NB4 (cell line): ENCODE measurements at places on chromosomes 1 and 21.

GRCh38 chr1:165350840-165351239, 5.7 kb downstream of the LMX1A start:
- no peak for DNase-seq

- no peak for DNase-seq
Observed at GRCh38 chr1:85276978-85277639, 677 bp upstream of the BCL10 start.

DNA sequence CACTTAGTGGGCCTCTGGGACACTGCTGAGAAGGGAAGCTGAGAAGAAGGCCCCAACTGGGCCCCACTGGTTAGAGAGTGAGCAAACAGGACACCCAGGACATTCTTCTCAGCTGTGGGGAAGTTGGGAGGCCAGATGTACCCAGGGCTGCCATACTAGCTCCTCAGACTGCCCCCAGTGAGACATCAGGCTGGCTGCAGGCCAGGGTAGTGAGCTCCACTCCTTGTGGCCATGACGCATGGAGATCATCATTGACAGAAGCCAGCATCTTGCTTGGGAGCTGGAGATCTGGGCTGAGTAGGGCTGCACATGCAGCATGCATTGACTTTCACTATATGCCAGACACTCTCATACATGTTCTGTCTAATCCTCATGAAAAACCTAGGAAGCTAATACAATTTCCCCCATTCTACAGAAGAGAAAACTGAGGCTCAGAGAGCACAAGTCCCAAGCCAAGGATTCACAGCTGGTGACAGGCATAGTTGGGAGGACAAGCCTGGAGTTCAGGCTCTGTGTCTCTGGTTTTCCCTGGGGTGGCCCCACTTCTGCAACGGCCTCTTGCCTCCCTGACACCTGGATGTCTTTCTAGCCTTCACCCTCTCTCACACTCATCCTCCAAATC, 24.1 kb upstream of the MYCL start:
- peak; percentile 24 for DNase-seq

DNA sequence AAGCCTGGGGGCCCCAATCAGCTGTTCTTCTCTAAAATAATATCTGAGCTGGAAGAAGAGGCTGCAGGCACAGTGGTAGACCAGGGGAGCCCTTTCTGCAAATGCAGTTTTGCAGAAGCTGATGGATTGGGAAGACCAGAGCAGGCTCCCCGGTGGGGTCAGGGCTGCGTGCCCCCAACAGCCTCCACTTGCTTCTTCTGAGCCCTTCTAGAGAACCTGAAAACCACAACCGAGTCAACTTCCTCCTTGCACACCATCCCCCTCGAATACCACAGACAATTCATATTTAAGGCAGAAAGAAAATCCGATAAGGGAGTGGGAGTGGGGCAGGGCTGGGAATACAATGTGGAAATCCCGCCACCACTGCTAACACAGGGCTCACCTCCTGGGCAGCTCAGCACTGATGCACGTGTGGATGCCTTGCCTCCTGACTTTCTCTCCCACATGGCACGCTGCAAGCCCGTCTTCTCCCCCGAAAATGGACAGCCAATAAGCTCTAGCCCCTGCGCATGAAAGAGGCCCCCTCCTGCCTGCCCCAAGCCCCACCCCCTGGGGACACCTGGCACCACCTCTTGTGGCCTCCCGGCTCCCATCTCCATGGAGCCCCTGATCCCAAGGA, 25.4 kb upstream of the ALDH4A1 start:
- peak; percentile 93 for DNase-seq

GRCh38 chr1:197178998-197179397, 32.5 kb upstream of the ASPM start:
- DNase-seq: no peak

DNA sequence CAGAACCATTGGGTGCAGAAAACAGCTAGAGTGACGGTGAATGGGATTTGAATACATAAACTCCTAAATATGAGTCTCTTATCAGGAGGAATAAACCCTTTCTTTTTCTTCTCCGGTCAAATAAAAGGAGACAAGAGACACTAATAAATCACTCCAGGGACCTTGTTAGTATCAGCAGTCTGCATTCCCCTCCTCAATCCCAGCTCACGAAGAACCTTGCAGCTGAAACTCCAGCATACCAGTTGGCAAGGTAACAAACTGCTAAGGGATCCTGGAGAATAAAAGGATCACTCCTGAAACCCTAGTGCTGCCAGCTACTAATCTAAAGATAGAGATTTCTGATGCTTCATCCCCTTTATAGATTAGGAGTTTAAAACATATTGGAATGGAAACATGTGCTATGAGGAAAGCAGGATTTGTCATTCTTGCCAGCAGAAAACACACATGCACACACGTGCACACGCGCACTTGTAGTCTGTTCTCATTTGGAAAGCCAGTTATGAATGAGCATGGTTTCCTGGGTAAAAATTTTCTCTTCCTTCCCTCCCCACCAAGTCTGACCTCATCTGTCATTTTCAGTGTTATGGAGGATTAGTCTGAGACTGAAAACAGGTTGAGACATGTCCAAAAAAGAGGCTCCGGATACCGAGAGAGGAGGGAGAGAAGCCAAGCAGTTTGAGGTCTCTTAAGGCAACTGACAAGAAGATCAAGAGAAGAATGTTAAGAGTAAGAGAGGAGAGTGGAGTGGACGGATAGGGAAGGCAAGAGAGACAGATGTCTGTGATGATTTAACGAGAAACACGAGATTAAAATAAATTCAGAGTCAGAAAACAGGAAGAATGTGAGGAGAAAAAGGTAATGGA, 10.9 kb downstream of the IER5 start:
- DNase-seq: no peak

DNA sequence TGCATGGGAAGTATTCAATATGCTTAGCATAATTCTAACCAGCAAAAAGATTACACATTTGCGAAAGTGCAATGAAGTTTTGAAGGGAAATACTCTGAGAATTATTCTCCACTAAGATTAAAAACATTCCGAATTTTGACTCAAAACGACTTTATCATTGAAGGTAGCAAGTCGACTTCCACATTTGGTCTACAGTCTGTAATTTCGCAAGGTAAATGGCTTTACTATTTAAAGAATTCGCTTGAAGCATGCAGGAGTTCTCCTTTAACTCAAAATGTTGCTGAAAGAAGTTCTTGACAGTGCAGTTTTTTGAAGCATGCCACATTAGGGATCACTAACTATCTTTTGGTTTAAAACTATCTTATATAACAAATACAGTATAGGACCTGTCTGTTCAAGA, 161.0 kb upstream of the HP1BP3 start:
- DNase-seq: peak; percentile 47

DNA sequence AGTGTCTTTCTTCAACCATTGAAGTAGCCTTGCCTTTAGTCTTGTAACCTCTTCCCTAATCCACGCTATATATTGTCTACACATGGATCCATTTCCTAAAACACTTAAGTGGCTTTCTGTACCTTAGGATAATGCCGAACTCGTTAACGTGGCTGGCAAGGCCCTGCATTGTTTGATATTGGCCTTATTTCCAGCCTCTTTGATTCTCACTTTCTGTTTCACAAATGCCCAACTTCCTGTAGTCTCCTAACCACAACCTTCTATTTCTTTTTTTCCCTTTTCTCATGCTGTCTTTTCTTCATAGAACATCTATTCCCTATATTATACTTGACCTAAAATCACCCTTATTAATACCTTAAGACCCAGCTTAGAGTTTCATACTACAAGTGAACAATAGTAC, 536.0 kb downstream of the LMO4 start:
- DNase-seq: no peak

- no peak for DNase-seq
Observed at GRCh38 chr1:44616991-44617702, 57.1 kb downstream of the TMEM53 start.

DNA sequence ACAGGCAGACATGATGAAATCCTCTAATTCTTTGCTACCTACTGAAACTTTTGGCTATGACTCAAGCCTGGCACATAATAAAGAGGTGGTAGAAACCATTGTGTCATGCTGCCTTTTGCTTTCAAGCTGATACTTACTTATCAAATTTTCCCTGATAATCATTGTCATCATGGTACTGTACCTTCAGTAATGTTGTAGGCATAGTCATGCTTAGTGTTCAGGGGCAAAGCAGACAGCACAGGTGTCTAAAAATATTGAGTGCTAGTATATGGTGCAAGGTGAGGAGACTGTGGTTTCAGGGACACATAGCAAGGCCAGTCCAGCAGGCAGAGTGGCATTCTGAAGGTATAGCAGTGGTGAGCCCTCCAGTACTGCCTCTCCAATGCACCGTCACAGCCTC, 226.9 kb upstream of the DEPDC1 start:
- DNase-seq: no peak

GRCh38 chr1:12402842-12403241, 173.0 kb downstream of the VPS13D start:
- DNase-seq: no peak

GRCh38 chr21:40422896-40423635, 423.9 kb downstream of the DSCAM start:
- no peak for DNase-seq

GRCh38 chr1:231774719-231775335, 148.2 kb downstream of the DISC1 start:
- peak; percentile 71 for DNase-seq

GRCh38 chr1:180562640-180563025, 3.9 kb downstream of the OVAAL start:
- no peak for DNase-seq

DNA sequence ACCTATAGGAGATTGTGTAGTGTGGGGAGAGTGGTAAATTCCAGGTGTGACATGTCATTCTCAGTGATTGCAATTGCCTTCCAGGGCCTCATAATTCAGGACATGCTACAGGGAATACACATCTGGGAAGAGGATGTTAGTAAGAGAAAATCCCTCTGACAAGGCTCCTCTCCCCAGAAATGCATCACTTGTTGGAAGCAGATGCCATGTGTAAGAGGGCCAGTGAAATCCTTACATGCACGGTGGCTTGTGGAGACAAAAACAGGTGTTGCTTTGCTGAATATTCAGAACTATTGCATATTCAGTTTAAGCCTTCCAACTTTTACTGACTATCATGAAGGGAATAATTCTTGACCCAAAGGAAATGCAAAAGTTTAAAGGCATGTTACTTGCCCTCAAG, 503.4 kb downstream of the NEGR1 start:
- DNase-seq: no peak

GRCh38 chr1:192809307-192810252, 741 bp downstream of the RGS2 start:
- peak; percentile 71 for DNase-seq

- DNase-seq: no peak
Observed at GRCh38 chr1:23023174-23023845, 4.0 kb downstream of the KDM1A start.

GRCh38 chr1:24857507-24858133, 72.5 kb downstream of the RUNX3 start:
- peak; percentile 48 for DNase-seq

- peak; percentile 53 for DNase-seq
Observed at GRCh38 chr1:9321480-9321849, 28.8 kb downstream of the SPSB1 start.

DNA sequence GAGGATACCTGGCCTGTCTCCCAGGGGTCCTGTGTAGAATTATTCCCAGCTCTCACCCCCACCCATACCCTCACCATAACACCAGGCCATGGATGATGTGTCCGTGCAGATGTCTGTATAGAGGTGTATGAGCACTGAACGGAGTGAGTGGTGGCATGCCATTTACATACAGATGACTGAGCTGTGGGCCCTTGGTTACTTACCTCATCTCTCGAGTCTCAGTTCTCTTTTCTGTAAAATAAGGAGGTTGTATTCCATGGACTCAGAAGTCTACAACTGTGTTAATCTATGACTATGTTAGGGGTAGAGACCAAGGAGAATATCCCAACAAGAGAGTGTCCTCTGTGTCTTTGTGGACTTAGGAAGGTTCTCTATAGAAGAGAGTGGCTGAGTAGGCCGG, 65.6 kb upstream of the CD1D start:
- no peak for DNase-seq

GRCh38 chr1:195733408-195733807, 874.8 kb downstream of the KCNT2 start:
- DNase-seq: no peak

DNA sequence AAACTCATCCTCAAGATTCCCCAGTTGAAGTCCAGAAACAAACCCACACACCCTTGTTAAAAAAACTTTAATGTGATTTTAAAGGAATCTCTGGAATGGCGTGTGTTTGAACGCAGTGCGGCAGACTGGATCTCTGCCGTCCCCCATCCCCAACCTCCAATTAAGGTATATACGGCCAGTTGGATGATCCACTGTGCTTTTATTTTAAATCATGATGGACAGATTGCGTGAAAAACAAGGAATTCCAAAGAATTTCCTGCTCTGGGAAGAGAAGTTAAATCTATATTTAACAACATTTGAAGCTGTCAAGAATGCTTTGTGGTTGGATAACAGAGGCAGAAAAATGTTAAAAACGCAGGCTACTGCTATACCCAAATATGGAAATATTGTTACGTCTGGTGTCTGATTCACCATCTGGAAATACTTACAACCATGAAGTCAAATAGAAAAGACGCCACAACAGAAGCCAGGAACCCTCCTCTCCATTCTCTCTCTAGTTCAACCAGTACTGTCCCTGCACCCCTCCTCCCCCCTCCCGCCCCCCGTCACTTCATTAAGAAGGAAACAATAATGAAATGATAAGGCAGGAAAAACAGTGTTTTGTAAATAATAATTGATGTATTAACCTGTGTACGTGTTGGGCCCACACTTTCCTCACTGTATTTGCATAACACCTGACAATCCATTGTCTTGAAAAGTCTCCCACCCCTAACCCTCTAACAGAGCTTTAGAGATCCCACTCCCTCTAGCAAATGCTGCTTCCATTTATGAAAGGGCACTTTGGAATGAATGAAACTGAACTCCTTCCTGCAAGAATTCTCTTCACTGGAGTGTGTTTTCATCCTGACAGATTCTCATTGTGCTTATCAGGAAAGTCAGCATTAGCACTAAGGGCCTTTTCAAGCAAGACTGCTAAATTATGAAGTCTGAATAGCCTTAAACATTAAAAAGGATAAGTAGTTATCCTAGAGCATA, 2.0 kb upstream of the CCN1 start:
- DNase-seq: no peak

- peak; percentile 66 for DNase-seq
Observed at GRCh38 chr1:161382214-161383019, 14.7 kb upstream of the CFAP126 start.

- DNase-seq: no peak
Observed at GRCh38 chr1:211521102-211521815, 29.3 kb upstream of the RD3 start.

DNA sequence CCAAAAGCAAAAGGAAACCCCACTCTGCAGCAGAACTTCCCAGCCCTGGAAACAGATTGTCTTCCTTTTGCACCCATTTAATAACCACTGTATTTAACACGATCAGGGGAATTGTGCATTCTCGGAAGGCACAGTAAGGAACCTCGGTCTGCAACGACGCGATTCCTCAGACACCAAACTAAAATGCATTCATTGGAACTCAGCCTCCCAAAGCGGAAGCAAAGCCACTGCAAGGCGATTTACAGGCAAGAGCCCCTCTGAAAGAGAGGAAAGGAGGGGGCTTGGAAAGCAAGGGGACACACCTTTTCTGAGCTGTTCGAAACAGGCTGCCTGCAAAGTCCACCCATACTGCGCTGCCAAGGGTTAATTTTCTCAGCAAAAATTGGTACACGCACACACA, 297.7 kb downstream of the OMA1 start:
- DNase-seq: no peak
